ENCODE measurements at places on chromosomes 7 and 10.

DNA sequence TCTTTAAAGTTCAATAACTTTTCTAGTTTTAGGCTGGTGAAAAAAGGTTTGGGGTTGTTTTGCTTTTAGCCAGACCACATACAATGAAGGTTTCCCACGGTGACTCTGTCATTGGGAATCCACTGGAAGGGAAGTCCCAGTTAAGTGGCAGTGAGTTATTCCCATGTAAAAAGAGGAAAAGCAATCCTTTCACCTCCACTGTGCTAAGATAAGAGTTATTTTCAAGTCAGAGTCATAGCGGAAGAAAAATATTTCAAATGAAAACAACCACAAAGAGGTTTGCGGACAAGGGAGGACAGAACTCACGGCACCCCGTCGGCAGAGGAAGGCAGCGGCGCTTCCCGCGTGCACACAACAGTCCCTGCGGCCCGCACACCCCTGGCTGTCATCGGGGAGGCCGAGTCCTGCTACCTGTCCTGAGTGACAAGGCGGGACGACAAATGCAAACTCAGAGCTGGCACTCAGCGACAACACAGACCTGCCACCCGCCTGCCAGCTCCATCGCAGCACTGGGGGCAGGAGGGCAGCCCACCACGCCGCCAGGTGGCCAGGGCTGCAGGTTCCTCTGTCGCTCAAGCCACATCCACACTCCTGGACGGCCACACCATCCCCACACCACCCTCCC lies 9.3 kb upstream of the PAPOLB start:
- no peak for DNase-seq

DNA sequence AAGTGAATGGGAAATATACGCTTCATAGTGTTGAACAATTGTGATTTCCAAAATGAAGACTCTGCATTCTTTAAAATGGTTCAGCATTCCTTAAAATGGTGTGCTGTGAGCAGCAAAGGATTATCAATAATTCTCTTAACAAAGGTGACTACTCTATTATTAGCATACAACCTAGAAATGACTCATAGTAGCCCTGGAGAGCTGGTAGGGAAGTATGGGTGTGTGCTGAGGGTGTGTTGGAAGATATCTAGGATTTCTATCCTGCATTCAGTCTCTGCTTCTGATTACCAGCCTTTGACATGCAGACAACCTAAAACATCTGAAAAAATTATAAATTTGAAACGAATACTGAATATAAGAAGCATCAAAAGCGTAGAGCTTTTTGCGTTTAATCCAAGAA lies 72.5 kb downstream of the SEMA3D start:
- DNase-seq, result no peak

DNA sequence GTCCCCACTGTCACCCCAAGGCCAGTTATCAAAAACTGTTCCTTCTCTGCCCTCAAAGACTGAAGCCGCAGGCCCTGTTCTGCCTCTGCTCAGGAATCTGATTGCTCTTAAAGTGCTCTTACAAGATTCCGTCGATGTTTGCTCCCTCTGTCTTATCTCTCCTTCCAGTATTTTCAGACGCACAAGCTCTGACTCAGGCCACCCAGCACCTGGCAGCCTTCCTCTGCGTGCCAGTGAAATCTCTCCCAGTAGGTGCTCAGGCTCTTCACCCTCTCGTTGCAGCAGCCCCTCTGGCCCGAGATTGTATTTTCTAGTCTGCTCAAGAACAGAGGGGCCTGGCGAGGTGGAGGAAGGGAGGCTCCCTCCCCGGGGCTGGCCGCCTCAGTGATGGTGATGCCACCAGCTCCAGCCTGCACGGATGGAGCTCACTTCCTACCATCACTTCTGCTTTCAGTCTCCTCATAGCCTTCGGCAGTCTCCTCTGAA lies 276.2 kb downstream of the USP6NL start:
- no peak for DNase-seq

GRCh38 chr10:35452171-35452570 lies 115.9 kb downstream of the CCNY start:
- DNase-seq, result no peak
